ENCODE measurements at places on chromosomes 1 and 21.

GRCh38 chr21:34881839-34882371, 167.2 kb downstream of the RUNX1 start:
- no peak for DNase-seq

- no peak for DNase-seq
These were observed 48.9 kb upstream of the B3GALNT2 start for GRCh38 chr1:235553112-235553551.

- DNase-seq = no peak
These were observed 320 bp downstream of the C1orf174 start for GRCh38 chr1:3899754-3900149.

- DNase-seq = no peak
These were observed 1.8 kb downstream of the RAB13 start for GRCh38 chr1:153984123-153984894.

DNA sequence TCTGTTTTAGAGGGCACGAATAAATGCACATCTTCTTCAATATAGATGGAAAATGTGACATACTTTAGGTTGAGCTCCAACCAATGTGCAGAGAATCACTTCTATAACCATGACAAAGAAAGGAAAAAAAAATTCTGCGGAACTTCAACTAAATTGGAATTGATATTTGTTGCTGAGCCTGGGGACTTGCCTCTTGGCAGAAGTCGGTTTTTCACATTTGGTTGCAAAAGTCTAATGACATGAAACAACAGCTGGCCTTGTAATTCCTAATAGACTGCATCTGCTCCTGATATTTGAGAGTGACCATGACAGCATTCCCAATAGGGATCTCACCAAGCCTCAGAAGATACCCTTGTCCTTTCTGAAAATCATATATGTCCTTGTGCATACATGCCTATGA, 112.8 kb downstream of the PRRX1 start:
- no peak for DNase-seq

- no peak for DNase-seq
These were observed 2.3 kb downstream of the FYB2 start for GRCh38 chr1:56816909-56817308.

- DNase-seq = no peak
These were observed 21.8 kb upstream of the IL20 start for GRCh38 chr1:206843626-206844025.

Measured in iPS DF 6.9 (cell line).